ENCODE measurements at places on chromosomes 5 and 9.

GRCh38 chr5:171893290-171893886 is 107.8 kb downstream of the SMIM23 start:
- no peak for DNase-seq

DNA sequence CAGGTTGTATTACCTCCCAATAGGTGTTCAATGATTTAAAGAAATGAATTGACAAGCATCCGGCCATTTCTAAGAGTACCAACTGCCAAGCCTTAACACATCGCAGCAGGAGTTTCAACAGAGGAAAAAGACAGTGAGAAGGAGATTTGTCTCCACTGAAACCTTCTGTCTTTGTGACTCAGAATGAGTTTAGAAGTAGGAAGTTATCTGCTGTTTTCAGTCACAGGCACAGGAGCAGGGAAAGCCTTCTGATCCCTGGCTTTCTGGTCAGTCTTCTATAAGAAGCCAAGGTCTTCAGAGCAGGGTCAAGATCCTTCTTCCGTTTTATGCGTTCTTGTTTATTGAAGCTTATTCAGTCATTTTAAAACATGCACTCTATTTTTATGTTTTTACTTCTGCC is 390.7 kb upstream of the PCSK5 start:
- DNase-seq, result no peak

- DNase-seq, result no peak
Observed at GRCh38 chr9:785997-786396, 55.5 kb upstream of the DMRT1 start.

DNA sequence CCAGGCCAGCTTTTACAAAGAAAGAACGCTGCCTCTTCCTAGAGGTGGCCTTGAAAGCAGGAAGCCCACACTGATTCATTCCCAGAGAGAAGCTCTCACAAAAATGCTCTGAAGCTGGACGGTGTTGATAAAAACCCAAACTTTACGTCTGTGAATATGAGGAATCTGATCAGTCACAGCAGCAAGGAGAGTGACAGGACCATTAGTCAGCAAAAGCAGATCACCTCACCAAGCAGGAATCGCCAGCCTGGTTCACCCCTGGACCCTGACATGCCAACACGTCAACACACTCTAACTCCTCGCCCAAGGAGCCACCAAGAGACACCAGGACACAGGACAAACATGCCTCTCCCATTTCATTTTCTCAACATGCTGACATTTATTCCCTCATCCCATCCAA is 70.6 kb upstream of the ZNF622 start:
- no peak for DNase-seq

GRCh38 chr5:114419067-114419388 is 57.2 kb downstream of the KCNN2 start:
- no peak for DNase-seq

DNA sequence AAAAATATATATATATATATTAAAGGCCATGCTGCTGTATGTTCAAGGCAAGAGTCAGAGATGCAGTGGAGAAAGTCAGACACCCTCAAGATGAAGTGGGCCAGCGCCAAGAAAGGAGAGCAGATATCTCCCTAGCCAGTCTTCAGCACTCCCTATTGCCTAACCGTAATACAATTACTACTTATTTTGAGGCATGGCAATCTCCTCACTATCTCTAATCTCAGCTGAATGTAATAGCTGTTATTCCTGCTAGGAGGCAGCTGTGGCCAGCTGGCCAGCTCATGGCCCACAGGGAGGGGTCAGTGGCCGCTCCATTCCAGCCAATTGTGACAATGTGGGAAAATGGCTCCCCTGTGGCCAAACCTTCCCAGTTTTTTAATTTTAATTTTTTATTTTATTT is 87.5 kb upstream of the FBXW11 start:
- no peak for DNase-seq

GRCh38 chr9:9102295-9102694 is 1302.7 kb upstream of the DMAC1 start:
- no peak for DNase-seq

DNA sequence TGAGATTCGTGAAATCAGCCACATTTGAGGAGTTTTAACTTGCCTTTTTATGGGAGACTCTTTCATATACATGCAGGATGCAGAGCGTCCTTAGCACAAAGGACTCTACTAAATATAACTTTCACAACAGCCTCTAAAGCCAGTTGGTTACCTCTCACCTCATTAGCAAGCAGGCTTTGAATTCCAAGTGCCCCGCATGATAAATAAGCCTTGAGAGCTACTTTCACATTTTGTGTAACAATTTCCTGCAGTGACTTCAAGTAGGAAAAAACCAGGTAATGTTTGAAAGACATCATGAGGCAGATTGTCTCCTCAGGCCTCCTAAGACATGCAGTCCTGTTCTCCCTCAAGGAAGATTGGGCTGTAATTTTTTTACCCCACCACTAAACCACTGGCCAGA is 50.5 kb downstream of the RALGPS1 start:
- no peak for DNase-seq

DNA sequence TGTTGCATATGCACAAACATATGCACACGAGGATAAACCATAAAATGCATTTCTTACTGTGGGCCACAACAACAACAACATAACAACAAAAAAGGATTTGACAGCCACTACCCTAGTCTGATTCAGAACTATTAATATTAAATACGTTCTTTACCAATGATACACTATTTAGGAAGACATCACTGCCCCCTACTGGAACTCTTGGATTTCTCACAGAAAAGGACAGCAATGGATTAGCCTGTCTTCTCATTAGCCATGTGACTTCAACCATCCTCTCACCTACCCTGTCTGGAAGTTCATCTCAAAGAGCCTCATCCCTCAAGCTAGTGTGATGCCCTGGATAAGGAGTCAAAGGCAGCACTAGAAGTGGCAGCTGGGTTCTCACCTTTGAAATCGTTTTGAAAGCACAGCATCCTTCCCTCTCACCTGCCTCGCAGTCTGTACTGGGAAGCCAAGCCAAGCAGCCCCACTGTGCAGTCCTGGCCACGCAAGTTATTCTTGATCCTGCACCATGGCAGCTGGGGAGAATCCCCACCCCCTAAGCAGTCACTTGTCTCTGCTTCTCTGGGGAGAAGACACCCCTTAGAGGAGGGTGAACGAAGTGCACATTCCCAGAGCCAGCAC is 64.6 kb downstream of the SH3TC2 start:
- no peak for DNase-seq

DNA sequence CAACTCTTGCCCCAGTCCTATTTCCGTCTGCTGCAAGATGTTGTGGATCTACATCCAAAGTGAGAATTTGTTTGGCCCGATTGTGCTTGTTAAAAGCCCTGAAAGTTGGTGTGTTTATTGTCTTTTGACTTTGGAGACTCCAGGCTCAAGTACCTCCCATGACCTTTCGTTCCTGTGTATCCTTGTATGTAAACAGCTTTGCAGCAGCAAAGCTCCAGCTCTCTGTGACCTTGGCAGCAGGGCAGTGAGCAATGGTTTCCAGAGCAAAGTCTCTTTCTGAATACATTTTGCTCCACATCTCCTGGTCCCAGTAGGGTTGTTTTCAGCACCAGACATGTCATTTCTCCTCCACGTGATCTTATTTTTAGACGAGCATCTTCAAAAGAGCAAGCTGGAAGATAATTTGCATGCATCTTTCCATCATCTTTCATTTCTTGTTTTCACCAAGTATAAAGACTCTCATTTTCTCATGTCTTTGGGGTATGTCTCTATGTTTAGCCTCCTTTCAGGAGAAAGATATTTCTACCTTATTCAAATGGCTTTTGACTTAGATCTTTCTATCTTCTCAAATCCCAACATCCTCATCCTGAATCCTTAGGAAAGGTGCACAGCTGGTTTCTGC is 68.1 kb upstream of the ERCC6L2 start:
- DNase-seq, result no peak

GRCh38 chr9:129026442-129027223 is 1.5 kb downstream of the SH3GLB2 start:
- no peak for DNase-seq

- DNase-seq, result no peak
Observed at GRCh38 chr9:117705386-117705785, 1.2 kb downstream of the TLR4 start.

DNA sequence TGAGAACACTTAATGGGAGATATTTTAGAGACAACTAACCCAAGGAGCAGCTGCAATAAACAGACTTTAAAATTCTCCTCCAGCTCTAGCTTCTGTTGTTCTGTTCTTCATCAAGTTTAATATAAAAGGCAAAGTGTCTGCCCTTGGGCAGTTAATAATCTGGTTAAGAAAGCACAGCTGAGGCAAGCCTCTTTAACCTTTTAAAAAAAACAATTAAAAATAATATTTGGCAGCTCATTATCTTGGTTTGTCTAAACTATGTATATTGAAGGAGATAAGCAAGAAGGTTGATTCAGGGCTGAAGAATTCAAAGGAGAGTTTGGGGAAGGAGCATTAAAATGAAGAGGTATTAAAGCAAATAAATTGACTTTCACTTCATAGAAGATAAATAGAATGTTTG is 75.4 kb downstream of the TSSK1B start:
- DNase-seq, result no peak

- no peak for DNase-seq
Observed at GRCh38 chr9:107472581-107473340, 16.8 kb downstream of the KLF4 start.

- DNase-seq, result no peak
Observed at GRCh38 chr5:61251874-61252642, 80.0 kb upstream of the ZSWIM6 start.

DNA sequence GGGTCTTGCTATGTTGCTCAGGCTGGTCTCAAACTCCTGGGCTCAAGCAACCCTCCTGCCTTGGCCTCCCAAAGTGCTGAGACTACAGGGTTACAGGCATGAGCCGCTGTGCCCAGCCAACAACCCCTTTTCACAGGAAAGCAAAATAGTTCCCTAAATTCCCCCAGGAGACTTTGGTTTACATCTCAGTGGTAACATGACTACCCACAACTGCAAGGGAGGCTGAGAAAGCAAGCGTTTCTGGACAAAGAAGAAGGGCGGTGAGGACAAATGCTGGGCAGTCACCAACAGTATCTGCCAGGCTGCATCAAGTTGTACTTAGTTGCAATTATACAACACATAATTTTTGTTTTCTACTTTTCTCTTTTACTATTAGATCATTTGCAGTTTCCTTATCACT is 7.4 kb upstream of the ADGRD2 start:
- DNase-seq, result no peak

- peak; percentile 56 for DNase-seq
Observed at GRCh38 chr5:173767574-173768266, 120.4 kb upstream of the CPEB4 start.

DNA sequence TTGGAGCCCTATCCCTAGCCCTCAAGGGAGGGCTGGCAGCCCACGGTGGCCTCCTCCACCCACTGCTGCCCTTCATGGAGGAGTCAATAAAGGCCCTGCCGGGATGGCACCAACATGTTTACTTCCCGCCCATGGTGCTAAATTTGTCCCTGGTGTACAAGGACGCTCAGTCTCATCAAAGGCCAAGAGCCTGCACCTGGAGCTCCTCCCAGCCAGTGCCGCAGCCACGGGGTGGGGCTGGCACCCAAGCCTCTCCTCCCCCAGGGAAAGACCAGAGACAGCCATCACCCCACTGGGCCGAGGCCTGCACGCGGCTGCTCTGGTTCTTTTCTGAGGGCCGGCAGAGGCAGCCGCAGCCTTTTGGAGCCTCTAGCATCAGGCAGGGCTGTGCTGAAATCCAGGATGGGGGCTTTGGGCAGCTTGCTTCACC is 34.8 kb upstream of the RXRA start:
- DNase-seq, result no peak

DNA sequence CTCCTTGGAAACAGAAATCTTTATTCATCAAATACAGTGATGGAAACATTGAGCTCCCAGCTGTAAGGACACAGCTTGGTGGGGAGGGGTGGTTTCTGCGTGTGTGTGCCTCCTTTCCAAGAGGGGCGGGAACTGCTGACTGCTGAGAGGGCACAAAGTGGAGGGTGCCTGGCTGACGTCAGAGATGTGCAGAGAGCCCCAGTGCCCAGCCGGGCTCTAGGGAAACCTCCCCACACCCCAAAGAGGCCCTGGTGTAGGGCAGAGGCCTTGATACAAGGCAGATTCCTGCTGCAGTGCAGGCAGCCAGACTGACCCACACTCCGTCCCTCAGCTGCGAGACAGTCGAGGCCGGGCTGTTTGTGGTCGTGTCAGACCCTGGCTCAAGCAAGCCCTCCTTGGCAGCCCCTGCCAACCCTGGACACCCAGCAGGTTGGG is 191.0 kb downstream of the CACNA1B start:
- DNase-seq, result no peak

DNA sequence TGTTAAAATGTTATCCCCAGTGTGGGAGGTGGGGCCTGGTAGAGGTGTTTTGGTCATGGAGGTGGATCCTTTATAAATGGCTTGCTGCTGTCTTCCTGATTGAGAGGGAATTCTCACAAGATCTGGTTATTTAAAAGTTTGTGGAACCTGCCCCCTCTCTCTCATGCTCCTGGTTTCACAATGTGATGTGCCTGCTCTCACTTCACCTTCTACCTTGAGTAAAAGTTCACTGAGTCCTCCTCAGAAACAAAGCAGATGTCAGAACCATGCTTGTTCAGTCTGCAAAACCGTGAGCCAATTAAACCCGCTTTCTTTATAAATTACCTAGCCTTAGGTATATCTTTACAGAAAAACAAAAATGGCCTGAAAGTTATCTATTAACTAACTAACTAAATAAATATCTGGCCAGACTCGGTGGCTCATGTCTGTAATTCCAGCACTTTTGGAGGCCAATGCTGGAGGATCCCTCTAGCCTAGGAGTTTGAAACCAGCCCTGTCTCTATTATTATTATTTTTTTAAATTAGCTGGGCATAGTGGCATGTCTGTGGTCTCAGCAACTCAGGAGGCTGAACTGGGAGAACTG is 1067.4 kb downstream of the CDH9 start:
- DNase-seq, result no peak

- DNase-seq, result no peak
Observed at GRCh38 chr9:2228132-2228531, 213.0 kb downstream of the SMARCA2 start.

GRCh38 chr9:132793606-132794580 is 84.2 kb downstream of the AK8 start:
- DNase-seq, result no peak

GRCh38 chr9:86795047-86795442 is 152.3 kb downstream of the GAS1 start:
- DNase-seq, result peak; percentile 49

- no peak for DNase-seq
Observed at GRCh38 chr5:37435261-37435660, 56.1 kb downstream of the WDR70 start.

DNA sequence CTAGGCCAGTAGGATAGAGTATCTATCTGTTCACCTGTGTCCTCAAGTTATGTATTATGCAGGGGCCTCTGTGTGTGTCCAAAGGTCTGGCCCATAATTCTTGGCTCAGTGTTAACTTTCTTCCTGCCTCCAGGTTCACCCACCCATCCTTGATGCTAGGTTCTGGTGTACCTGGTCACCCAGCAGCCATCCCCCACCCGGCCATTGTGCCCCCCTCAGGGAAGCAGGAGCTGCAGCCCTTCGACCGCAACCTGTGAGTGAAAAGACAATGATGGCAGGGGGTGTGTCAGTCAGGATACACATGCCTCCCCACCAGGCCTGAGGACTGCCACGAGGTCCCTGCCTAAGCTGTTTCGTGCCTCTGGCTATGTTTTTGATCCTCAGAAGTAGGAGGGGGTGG is 27.6 kb downstream of the TCF7 start:
- no peak for DNase-seq

Measured in spinal cord (tissue), 10 donors.